ENCODE measurements at places on chromosomes 3 and 15.

- DNase-seq: no peak
These were observed 60.5 kb downstream of the MEGF11 start for GRCh38 chr15:66193066-66193465.

DNA sequence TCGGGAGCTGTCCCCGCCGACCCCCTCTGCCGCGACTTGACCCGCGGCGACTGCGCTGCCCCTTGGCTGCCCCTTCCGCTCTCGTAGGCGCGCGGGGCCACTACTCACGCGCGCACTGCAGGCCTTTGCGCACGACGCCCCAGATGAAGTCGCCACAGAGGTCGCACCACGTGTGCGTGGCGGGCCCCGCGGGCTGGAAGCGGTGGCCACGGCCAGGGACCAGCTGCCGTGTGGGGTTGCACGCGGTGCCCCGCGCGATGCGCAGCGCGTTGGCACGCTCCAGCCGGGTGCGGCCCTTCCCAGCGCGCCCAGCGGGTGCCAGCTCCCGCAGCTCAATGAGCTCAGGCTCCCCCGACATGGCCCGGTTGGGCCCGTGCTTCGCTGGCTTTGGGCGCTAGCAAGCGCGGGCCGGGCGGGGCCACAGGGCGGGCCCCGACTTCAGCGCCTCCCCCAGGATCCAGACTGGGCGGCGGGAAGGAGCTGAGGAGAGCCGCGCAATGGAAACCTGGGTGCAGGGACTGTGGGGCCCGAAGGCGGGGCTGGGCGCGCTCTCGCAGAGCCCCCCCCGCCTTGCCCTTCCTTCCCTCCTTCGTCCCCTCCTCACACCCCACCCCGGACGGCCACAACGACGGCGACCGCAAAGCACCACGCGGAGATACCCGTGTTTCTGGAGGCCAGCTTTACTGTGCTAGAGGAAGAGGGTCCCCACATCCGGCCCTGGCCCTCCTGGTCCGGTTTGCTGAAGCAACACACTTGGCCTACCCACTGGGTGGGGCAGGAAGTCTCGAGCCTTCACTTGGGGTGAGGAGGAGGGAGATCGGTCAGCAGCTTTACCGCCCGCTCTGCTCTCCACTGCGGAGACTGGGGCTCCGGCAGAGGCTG lies at the start of gene RASSF1:
Gene RASSF1, minus strand, starts transcription at position 389 of the 882 bp plus-strand sequence. Its CDS starts 31 bp downstream, at position 358.
- peak; percentile 33 for DNase-seq

DNA sequence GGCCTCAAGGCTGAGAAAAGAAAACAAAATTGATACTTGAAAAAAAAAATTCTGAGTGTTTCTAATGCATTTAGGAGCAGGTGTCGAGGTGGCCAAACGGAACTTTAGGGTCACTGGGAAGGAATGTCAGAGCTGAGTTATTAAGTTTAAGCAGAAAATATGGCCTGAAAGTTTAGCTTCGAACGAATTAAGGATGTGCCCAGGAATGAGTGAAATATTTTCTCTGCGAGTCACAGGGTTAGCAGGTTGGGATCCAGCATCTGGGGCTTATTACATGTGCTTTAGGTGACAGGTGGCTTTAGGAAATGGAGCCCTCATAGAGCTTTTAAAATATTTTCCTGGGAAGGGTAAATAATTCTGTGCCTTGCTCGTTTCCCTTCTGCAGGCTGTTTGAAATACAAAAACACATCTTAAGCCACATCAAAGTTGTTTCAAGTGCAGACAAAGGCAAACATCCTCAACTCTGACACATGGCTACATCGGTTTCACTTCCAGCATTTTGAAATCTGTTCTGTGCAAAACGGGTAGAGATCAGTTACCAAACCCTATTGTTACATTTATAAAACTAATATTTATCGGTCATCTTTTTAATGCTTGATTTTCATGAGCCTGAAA lies 143.1 kb upstream of the ARRDC4 start:
- DNase-seq: no peak

GRCh38 chr15:78481917-78482316 lies 25.5 kb upstream of the HYKK start:
- no peak for DNase-seq

- DNase-seq: no peak
These were observed 35.3 kb downstream of the KCNH8 start for GRCh38 chr3:19183584-19183983.

DNA sequence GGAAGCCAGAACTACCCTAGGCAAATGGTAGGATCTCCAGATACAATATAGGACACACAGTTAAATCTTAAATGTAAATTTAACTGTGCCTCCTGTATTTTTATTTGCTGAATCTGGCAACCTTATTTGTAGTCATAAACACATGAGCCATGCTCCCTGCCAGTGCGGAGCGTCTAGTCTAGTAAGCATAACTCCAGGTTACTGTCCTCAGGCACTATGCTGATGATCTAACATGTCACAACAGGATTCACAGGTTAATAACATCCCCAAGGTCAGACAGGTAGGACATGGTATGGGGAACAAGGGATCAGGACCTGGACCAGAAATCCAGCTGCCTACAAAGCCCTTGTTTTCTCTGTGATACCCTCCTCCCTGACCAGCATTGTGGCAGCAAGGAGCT lies 305.1 kb downstream of the CACNA2D3 start:
- no peak for DNase-seq

DNA sequence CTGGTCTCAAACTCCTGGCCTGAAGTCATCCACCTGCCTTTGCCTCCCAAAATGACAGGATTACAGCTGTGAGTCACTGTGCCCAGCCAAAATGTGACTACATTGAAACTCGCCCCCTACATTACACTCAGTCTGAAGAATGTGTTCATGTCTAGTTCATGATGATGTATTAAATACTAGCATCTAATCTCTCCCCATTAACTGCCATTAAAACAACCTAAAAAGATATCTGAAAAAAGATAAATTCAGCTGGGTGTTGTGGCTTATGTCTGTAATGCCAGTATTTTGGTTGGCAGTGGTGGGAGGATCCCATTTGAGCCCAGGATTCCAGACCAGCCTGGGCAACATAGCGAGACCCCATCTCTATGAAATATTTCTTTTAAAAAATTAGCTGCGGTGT lies 159.4 kb downstream of the PCCB start:
- no peak for DNase-seq

DNA sequence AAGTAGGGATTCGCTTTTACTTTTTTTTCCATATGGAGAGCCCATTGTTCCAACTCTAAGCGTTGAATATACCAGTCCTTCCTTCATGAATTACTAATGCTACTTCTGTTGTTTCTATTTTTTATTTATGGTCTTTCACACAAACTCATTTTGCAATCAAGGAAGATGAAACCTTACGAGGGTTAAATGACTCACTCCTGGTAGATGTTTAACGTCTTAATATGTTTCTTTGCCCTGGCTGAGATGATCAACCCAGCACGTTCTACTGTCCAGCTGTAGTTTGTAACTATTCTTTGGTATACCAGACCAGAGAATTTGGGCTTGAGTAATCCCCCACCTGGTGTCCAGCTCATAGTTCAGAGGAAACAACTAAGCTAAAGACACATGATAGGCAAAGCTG lies 23.1 kb downstream of the CDCP1 start:
- no peak for DNase-seq

DNA sequence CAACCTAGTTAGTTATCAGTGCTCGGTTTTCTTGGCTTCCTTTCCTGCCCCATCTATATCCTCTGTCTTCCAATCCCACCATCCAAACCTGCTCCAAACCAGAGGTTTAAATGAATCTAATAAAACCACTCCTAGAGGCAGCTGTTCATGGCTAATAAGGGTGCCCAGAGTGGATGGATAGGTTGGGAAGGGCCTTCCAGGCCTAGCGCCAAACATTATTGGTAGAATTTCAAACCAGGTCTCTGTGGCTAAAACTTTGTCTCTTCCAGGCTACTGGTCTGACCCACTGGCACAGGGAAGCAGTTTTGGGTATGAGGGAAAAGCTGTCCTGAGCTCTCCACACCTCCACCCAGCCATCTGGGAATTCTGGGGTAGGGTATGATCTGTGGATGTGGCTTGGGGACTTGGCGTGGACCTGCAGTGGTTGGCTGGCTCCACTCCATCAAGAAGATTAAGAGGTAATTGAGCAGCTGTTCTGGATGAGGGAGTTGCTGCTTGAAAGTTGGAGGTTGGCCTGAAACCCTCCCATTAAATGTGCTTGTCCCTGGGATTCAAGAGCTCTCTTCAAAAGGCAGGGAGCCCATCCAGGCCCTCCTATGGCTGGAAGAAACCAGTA lies 29.3 kb upstream of the INSYN1 start:
- no peak for DNase-seq

GRCh38 chr3:39322936-39323335 lies 6.6 kb upstream of the CCR8 start:
- no peak for DNase-seq

- DNase-seq: no peak
These were observed 30.9 kb downstream of the FRMD4B start for GRCh38 chr3:69354948-69355347.

DNA sequence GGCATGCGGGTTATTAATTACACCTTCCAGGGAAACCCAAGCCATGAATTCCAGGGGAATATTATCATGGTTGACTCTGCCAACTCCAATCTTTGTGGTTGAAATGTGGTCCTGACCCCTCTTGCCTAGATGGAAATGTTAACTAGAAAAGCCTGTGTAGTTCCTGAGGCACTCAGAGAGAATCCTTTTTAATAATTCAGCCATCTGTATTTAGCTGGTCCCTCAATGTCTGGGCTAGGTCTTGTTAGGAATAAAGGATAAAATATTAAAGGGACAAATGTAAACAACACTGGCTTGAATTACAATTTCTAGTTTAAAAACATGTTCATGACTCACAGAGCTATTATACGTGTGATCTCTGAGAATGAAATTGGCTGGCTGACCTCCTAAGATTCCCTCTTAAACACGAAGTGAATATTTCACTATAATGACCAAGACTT lies 435.2 kb upstream of the SUCLG2 start:
- DNase-seq: no peak

- peak; percentile 38 for DNase-seq
These were observed 127.5 kb upstream of the TOPAZ1 start for GRCh38 chr3:44114142-44114541.

GRCh38 chr3:37477711-37478487 lies 303.5 kb upstream of the LRRFIP2 start:
- no peak for DNase-seq

- no peak for DNase-seq
These were observed 949 bp upstream of the MITF start for GRCh38 chr3:69738315-69738714.

DNA sequence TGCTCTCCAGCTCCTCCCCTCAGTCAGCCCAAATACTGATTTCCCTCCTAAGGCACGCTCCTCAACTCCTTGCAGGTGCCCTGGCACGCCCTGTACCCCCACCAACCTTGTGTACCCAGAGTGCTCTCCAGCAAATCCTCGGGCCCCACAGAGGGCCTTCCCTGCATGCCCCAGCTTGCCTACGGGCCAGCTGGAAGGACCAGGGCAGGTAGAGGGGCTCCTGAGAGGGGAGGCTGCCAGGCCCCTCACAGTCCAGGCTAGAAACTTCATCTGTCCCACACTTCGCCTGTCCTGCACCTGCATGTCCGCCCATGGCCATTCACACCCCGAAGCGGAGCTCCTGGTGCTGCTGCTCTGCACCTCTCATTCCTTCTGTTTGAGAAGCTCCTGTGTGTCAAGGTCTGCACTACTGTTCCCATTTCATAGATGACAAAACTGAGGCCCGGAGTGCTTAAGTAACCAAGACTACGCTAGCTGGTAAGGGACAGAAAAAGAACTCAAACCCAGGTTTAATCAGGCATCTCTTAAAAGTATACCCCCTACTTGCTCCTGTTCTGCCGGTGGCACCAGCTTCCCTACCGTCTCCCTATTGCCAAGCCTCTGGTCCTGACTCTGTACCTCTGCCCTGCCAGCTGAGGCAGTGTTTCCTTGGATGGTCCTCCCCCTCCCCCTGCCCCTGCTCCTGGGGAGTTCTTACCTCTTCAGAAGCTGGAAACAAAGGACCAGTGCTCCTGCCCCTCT lies 35.6 kb downstream of the ZXDC start:
- DNase-seq: no peak

- DNase-seq: no peak
These were observed 3.7 kb upstream of the ZNF662 start for GRCh38 chr3:42902257-42902656.

GRCh38 chr3:125359700-125360099 lies 15.4 kb downstream of the ZNF148 start:
- DNase-seq: no peak

GRCh38 chr15:56969265-56969895 lies 50.9 kb downstream of the TCF12 start:
- DNase-seq: no peak

DNA sequence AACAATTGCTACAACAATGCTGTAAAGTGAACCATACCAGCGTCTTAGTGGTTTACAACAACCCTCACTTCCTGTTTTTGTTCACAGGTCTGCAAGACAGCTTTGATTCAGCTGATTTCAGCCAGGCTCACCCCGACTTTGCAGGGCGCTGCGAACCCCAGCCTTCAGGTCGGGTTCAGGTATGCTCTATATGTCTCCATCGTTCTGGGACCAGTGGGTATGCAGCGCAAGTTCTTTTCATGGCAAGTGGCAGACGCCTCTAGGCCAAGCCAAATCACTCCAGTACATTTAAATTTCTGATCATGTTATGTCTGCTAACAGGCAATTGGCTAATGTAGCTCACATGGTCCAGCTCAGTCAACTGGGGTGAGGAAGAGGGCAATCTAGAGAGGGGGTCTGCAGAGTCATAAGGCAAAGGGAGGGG lies 52.4 kb upstream of the RGMA start:
- no peak for DNase-seq

DNA sequence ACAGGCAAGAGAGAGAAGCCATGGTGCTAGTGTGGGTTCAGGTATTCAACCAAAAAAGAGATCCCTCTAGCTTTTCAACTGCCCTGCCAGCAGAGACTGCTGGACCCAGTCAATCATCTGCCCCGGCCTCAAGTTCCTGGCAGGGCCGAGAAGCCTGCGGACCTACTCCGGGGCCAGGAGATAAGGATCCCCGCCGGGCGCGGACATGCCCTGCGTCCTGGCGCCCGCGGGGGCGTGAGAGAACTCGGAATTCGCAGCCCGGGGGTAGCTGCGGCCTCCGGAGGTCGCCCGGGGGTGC lies 821 bp upstream of the MAGI1 start:
- DNase-seq: no peak

DNA sequence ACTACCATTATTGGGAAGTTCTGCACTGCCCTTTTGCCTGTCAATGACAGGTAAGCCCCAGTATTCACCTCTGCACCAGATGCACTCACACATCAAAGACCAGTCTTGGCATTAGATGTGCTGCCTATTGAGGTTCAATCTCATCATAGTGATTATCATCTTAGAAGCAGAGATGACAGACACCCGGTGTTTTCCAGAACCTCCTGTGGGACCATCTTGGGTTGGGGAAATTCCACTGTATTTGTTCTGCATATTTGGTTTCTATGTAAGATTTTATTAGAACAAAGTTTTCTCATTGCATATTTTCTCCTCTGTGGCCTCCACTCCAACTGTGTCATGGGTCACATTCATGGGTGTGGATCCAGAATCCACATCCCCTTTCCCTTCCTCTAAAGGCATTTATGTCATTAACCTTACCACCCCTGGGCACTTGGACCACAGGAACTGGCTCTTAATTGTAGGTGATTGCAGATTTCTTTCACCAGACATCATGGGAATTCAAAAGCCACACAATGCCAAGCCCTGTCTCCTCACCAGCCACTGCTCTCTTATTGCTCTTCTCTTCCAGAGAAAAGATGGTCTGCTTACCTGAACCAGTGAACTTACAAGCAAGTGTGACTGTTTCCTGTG lies 31.2 kb downstream of the PLA1A start:
- DNase-seq: no peak

GRCh38 chr3:29438580-29438979 lies 157.7 kb downstream of the RBMS3 start:
- DNase-seq: no peak
